Smooth muscle cell of the pulmonary artery (primary cell): ENCODE measurements at places on chromosomes 4 and X. TPM values are rescaled to one million over a fixed set of nuclear protein-coding genes. Genes with fewer than 3 reads are reported as not detected.

Gene MAGEC3
- not detected in 2 replicates for total RNA-seq

Gene FAM53A
- total RNA-seq: 0.72 and 1.6 TPM in 2 replicates

Gene BANK1
- 0.13 and 0.30 TPM in 2 replicates for total RNA-seq

Gene SPANXN1
- total RNA-seq: not detected in 2 replicates

Gene DMRTC1
- total RNA-seq: not detected in 2 replicates

Gene SLC9A6
- 22.8 and 26.6 TPM in 2 replicates for total RNA-seq

Gene GLUD2
- 1.7 and 2.0 TPM in 2 replicates for total RNA-seq

Gene TKTL2
- total RNA-seq: not detected in 2 replicates
